ENCODE measurements at places on chromosomes 5 and 9.

GRCh38 chr9:26747611-26748010 is 145.0 kb downstream of the CAAP1 start:
- DNase-seq, result no peak

DNA sequence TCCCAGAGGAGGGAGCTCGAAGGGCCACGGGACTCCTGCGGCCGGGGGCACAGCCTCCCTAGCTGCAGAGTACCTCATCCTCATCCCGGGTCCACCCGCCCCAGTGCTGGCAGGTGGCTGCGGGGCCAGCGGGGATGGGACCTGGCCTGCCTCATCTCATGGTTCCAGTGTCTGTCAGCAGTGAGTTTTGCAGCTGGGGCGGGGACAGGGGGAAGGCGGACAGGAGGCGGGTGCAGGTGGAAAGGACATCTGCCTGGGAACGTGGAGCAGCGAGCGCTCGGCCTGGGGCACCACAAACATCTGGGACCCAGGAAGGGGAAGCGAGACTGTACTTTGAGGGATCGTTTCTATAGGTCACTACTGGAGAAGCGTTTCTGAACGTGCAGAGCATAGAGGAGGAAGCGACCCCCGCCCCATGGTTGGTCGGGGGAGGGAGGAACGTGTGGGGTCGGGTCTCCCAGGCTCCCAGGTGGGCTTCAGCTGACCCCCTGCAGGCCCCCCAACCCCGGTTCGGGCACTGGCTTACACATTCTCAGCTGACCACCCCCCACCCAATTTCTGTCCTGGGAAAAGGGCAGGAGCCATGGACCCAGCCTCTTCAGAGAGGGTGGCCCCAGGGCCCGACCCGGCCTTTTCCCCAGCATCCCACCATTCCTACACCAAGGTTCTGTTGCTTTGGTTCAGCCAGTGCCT is 56.5 kb upstream of the NOTCH1 start:
- peak; percentile 71 for DNase-seq

DNA sequence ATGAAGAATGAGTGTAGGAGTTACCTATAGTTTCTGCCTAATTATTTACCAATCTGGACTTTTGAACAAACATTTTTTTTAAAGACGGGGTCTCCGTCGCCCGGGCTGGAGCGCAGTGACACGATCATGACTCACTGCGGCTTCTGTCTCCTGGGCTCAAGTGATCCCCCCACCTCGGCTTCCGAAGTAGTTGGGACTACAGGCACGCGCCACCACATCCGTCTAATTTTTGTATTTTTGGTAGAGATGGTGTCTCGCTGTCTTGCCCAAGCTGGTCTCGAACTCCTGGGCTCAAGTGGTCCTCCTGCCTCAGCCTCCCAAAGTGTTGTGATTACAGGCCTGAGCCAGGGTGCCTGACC is 1.5 kb downstream of the CTNNA1 start:
- DNase-seq, result no peak

DNA sequence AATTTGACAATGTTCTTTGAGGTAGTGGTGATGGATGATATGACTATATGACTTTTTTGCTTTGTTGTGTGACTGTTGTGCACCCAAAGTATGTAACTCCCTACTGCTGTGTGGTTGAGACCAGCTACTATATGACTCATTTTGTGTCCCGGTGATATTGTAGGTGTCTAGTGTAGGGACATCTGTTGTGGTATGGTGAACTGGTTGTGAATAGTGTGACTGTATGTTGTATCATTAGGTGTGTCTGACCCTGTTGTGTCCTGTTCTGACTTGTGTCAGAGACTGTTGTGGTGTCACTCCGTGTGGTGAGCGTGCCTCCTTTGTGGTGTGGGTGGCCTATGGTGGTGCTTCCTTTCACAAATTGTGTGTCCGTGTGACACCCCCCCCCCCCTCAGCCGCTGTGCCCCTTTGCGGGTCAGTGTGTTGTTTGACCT is 11.2 kb upstream of the CXXC5 start:
- DNase-seq, result no peak

- DNase-seq, result no peak
These were observed 48.1 kb upstream of the NREP start for GRCh38 chr5:111805071-111805470.

DNA sequence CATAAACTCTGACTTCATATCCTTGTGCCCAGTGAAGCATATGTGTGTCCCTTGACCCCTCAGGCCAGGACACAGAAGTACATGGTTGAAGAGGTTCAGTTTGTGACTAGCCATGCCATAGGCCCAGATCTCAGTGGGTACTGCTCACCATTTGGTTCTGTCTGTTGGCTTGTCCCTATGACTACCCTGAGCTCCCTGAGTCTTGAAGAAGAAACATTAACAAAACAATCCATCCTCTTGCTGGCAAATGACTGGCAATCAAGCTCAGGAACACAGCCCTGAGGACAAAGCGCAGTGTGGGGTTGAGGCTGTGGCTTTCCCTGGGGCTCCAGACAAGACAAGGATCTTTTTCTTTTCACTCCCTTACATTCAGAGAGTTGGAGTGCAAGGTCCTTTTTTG is 46.3 kb downstream of the TNFAIP8 start:
- no peak for DNase-seq

DNA sequence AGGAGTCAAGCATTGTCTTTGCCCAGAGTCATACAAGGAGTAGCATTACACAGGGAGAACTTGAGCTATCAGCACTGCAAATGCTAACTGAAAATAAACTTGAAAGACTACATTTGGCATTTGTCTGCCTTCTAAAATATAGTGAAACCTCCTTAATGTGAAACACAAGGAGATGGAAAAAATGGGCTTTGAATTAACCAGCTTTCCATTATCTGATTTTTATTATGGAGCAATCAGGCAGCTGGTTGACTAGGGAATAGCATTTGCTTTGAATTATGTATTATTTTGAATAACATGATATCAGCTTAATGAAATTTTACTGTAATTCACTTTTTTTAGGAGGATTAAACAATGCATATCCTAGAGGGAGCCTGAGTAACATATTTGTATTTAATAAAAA is 130.8 kb downstream of the GDNF start:
- no peak for DNase-seq

DNA sequence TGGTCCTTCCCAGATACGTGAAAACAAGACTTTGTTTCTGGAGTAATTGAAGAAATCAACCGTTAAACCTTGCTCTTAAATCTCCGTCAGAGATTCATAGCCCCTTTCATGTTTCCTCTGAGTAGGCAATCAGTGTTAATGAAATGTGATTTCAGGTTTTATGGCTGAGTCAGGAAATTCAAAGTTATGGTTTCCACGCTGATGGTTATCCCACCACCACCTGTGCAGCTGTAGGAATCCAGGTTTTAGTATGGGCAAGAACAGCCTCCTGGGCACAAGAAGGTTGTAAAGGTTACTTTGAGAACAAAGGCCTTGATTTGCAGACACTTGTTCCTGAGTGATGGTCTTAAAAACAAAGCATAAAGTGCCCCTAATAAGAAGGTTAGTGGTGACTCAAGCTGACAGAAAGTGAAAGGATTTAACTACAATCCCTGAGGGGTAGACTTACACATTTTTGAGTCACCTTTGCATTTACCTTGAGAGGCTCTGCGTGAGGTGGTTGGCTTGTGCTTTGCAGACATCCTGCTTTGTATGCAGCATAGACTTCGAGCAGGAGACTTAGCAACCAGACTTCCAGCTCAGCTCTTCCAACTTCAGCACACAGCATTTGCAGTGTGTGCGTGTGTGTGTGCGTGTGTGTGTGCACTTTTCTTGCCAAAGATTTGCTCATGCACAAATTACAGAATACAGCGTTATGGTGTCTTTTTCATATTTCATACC is 159.6 kb downstream of the TLE4 start:
- DNase-seq, result no peak

GRCh38 chr5:108728566-108729241 is 19.0 kb upstream of the FER start:
- no peak for DNase-seq

DNA sequence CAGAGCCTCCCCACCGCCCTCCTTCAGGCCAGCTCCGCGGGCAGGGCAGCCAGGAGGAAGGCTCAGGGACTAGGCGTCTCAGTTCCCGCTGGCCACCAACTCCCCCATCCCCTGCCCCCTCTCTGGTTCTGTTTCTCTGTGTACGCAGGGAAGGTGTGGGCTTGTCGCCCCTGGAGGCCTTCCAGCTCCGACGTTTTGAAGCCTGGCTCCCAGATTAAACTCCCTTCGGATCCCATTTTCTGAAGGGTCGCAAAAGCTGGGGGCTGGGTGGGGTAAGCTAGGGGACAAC is 346 bp downstream of the ATOX1 start:
- DNase-seq, result no peak

DNA sequence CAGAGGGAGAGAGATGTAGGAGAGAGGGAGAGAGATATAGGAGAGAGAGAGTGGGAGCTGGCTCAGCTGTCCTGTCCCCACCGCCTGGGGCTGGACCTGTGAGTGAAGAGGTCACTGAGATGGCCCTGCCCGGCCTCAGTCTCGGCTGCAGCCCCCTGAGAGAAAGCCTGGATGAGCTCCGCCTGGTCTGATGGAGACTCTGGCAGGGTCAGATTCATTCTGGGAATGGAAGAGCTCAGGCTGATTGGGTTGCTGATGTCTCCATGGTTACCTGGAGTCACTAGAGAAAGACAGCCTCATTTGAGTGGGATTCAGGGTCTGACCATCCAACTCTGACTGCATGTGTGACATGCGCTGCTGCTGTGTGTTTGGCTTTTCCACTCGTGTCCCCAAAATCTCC is 27.1 kb upstream of the SEMA4D start:
- no peak for DNase-seq

DNA sequence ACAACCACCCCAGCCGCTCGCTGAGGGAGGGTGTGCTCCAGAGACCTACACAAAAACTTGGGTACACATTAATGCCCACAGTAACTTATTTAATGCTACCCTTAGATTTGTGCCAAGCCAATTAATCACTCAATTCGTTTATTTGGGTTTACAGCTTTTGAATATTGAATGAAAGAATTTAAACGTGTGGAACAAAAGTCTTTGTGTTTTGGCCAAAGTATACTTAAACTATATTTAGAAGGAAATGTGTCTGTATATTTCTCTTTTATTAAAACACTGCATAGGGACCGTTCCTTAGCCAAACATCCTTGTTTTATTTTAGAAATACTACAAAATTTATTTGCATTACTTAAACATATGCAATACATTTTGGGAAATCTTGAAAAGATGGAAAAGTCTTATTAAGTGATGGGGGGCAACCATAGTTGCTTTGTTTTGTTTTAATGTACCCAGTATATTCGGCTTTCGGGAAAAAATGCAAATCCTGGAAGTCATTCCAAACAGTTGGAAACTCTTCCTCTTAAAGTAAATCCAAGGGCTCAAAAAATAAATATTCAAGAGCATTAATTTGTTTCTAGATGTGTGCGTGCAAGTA is 11.8 kb downstream of the ZNF608 start:
- DNase-seq, result no peak

DNA sequence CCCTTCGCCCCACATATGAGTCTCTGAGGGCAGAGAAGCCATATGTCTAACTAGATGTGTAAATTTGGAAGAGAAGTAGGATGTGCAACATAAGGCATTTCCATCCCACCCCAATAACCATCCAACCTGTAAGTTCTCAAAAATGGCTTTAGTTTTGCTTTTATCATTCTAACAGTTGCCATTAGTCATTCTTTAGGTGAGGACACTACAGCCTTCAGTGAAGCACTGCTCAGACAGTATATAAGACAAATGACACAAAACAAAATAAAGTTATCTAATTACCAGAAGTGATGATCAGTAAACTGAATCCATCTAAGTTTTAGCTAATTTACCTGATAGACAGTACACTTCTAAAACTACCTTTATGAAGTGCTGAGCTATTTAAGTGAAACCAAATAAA is 23.9 kb downstream of the MLLT3 start:
- DNase-seq, result no peak

- DNase-seq, result no peak
These were observed 36.4 kb upstream of the ADAMTSL1 start for GRCh38 chr9:18437315-18438201.

- no peak for DNase-seq
These were observed 65.9 kb downstream of the DMRTA1 start for GRCh38 chr9:22512495-22512894.

GRCh38 chr5:39843767-39844166 is 419.0 kb upstream of the DAB2 start:
- no peak for DNase-seq

DNA sequence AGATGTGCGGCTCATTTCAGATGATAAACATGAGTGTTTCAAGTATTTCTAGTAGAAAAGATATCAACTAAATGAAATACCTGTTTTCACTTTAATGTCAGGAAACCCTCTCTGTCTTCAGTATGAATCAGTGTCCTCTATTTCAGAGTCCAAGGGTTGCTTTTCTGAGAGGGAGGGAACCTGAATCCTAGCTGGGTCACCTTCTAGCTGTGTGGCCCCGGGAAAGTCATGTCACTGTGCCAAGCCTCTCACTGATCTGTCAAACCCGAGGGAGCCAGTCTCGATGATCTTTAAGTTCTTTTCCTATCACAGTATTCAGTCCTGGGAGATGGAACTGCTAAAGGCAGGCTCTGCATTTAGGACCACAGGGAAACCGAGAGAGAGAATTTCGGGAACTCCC is 258.9 kb downstream of the NTRK2 start:
- DNase-seq, result no peak

- no peak for DNase-seq
These were observed 52.6 kb upstream of the KLF9 start for GRCh38 chr9:70466976-70467561.

DNA sequence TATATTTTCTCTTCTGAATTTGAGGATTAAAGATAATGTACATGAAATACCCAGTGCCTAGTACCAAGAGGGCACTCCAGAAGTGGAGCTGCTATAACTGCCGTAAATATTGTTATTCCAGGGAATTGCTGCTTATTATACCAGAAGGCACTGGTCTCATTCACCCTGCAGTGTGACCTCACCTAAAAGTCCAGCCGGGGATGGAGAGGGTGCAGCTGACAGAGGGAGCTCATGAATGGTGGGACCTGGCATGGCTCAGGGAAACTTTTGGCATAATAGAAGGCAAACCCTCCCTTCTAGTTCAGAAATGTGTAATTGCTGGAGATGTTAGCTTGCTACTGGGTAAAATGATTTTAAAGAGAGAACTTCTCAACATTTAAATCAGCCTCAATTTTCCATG is 108.5 kb downstream of the MVB12B start:
- no peak for DNase-seq

DNA sequence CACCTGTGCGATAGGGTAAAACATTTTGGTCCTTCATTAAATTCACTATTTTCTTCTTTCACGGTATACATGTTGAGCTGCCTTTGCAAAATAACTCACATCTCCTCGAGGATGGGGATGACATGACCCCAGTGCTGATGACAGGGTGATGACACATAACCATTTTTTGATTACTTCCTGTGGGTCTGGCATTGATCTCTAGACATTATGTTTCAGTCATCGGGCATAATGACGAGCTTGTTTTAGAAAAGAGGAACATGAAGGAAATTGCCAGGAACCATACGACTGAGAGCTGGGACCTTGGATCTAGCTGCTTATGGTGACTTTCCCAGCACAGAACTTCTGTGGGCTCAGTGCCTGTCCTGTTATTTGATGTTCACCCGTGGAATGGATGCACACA is 25.2 kb downstream of the COL5A1 start:
- DNase-seq, result no peak

- no peak for DNase-seq
These were observed 62.1 kb downstream of the CETN3 start for GRCh38 chr5:90347462-90347861.

Data from NCI-H2171 (cell line).